C1 segment of cervical spinal cord (tissue), 14 donors: ENCODE measurements at places on chromosomes 3 and 15.

- no peak for DNase-seq
Measured at GRCh38 chr3:114439284-114439683, 145.5 kb downstream of the TIGIT start.

- no peak for DNase-seq
Measured at GRCh38 chr3:5294356-5294755, 106.8 kb downstream of the EDEM1 start.

DNA sequence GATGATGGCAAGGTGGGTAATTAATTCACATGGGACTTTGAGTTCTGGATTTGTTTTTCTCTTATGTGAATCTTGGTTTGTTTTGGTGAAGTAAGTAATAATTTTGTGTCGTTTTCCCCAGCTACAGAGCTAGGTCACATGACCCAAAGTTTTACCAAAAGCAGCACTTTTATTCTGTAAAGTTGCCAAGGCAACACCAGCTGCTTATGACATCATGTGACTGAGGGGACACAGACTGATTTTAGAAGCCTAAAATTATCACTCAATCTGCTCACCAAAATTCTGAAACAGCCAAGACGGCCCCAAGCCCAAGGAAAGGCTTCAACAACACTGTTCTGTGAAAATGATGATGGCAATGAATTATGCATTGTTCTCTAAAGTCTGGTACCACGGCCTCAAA lies 63.9 kb downstream of the MEX3B start:
- DNase-seq: no peak

- no peak for DNase-seq
Measured at GRCh38 chr3:87837076-87837475, 221.7 kb downstream of the CGGBP1 start.

- no peak for DNase-seq
Measured at GRCh38 chr3:20458994-20459716, 273.1 kb upstream of the SGO1 start.

DNA sequence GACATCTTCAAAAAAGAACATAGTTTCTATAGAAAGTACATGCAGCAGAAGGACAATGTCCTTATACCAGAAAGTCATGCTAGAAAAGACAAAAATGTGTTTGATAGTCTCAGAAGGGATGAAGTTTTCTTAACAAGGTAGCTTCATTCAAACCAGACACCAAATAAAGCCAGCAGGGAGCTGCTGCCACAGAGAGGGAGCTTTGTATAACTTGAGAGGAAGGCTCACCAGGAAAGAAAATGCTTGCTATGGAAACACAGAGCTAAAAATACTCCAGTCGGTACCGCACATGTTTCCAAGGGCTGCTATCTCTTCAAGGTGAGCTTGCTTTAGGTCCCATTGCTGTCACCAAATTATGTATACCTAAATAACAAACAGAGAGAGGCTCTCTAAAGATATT lies 1074.8 kb upstream of the ALCAM start:
- no peak for DNase-seq
